Stimulated activated CD8-positive, alpha-beta memory T cell treated with anti-CD3 and anti-CD28 coated beads, Interleukin-7, amount 100 ng/mL, for 1 hour (primary cell): ENCODE measurements at places on chromosomes 3 and 15.

- no peak for DNase-seq
Measured at GRCh38 chr3:148089171-148089570, 608.5 kb upstream of the AGTR1 start.

DNA sequence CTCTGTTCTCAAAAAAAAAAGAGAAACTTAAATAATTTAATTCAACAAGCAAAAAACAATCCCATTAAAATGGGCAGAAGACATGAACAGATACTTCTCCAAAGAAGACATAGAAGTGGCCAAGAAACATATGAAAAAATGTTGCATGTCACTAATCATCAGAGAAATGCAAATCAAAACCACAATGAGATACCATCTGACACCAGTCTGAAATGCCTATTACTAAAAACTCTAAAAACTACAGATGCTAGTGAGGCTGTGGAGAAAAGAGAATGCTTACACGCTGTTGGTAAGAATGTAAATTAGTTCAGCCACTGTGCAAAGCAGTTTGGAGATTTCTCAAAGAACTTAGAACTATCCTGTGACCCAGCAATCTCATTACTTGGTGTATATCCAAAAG is 382.9 kb downstream of the OTOL1 start:
- DNase-seq = no peak

GRCh38 chr15:62783303-62783957 is 259.1 kb upstream of the TPM1 start:
- DNase-seq = no peak

GRCh38 chr3:44867421-44868111 is 5.9 kb downstream of the TMEM42 start:
- no peak for DNase-seq

GRCh38 chr3:196793246-196793645 is 53.6 kb downstream of the PAK2 start:
- DNase-seq = no peak

GRCh38 chr15:67405208-67406191 is 115.4 kb upstream of the C15orf61 start:
- DNase-seq = no peak

GRCh38 chr15:78216276-78217104 is 17.9 kb downstream of the ACSBG1 start:
- DNase-seq = no peak

GRCh38 chr15:71538181-71538580 is 272.2 kb upstream of the NR2E3 start:
- no peak for DNase-seq

DNA sequence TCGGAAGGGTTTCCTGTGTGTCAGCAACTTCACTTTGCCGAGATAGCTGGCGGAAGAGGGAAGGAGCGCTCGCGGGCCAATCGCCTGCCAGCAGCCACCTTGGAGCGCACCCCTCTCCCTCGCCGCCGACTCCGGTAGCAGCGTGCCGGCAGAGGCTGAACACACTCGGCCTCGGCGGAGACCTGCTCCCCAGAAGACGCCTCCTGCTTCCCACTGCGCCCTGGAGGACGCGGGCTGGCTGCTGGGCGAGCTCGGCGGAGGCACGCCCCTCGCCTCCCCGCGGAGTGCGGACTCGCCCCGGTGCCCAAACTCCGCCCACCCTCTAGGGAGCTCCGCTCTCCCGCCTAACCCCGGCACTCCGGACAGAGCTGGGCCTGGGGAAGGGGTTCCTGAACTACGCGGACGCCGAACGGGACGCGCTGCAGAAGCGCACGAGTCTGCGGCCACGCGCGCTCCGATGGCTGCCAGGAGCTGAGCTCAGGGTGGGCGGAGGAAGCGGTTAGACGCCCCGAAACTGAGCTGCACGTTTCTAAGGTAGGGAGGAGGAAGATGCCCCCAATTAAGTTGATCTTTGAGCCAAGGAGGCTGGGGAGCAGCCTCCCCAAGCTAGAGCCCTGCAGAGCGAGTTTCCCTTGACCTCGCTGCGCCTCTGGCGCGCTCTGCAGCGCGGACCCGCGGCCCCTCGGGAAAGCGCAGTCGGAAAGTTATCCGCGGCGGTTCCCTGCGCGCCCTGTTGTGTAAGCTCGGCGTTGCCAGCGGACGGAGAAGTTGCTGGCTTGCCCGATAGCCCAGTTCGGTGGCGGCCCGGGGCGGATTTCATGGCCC is at the start of gene P2RY1:
Gene P2RY1 (plus strand): TSS at position 356 of the 825 bp plus-strand sequence. CDS start 652 bp downstream, outside the sequence.
- no peak for DNase-seq

DNA sequence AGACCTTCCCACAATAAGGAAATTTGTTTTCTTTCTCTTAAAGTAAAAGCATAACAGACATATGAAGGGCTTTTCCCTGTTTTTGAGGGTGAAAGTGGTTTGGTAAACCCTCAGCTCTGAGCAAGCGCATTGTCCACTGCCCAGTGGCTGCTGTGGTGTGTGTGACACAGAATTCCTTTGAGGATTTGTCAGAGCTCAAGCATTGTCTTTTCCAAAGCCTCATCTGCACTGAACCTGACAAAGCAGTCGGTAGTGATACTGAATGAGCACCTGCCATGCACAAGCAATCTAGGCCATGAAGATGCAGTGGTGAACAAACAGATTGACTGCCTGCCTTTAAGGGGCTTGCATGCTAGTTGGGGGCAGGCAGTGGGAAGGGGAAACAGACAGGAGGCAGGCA is 128.3 kb downstream of the PLCL2 start:
- DNase-seq = no peak

- no peak for DNase-seq
Measured at GRCh38 chr3:71050538-71051258, 532.8 kb downstream of the FOXP1 start.

- DNase-seq = no peak
Measured at GRCh38 chr3:126896968-126897367, 85.9 kb upstream of the PLXNA1 start.

DNA sequence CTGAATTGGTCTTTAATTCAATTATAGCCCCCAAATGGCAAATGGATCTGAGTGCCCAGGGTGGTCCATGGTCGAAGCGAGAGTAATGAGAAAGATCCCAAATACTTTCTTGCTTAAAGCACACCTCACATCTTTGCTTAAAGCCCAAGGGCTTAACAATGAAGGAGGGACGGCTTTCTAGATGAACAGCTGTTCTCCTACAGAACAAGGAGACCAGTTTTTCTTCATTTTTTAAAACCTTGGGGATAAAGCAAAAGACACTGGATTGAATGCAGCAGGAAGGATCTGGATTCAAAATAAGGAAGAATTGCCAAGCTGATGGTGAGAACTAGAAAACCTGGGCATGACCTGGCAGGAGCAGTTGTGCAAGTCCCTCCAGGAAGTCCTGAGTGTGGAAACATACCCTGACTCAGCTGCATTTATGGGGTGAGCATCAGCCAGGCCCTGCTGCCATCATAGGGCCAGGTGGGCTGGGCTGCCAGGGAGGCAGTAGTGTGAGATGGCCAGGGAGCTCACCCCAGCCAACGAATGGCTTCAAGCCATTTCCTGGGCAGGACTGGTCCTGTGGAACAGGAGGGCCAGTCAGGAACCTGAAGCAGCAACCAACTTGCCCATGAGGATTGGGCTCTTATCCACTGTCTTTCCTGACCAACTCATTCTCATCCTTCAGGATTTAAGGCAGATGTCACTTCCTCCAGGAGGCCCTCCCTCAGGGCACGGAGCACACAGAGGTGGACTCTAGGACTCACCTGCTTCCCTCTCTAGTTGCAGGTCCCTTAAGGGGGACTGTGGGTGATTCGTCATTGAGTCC is 18.4 kb upstream of the RHCG start:
- DNase-seq = no peak

DNA sequence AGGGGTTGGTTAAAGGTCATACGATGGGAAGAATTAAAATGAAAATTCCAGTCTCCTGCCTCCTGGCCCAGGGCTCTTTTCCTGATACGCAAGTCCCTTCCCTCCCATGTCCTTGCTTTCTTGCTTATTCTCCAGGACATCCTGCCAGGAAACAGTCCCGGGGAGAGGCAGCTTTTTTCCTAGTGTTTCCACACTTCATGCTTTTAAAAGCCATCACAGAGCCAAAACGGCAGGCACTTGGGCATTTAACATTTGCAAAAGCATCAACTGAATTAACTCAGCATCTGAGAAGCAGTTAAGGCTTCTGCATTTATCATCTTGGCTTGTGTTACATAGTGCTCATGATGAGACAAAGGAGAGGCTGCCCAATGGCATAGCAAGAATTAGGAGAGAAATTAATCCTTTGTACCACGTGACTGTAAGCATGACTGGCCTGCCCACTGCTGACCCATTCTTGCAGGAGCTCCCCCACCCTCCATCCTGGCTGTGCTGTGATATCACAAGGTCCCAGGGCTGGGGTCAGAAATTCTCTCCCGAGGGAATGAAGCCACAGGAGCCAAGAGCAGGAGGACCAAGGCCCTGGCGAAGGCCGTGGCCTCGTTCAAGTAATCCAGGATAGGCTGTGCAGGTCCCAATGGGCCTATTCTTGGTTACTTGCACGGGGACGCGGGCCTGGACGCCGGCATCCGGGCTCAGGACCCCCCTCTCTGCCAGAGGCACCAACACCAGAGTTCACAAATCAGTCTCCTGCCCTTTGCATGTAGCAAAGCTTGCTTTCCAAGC is 21.6 kb upstream of the VILL start:
- no peak for DNase-seq

DNA sequence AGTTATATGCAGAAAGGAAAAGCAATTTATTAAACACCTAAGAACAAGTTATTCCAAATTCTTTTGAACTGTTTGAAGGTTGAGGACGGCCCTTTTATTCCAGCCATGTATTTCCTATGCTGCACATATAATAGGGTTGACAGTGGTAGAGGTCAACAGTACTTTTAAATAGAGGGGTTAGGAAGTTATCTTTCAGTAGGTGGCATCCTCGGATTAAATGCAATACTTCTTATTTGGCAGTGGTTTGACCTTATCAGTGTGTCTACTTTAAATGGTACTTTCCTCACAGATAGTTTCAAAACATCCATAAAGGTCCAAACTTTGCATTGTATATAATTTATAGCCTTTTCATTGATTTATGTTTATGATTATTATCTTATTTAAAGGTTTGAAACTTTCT is 558.7 kb downstream of the TUSC7 start:
- no peak for DNase-seq

GRCh38 chr3:50912746-50913145 is 238.0 kb downstream of the DOCK3 start:
- DNase-seq = no peak

DNA sequence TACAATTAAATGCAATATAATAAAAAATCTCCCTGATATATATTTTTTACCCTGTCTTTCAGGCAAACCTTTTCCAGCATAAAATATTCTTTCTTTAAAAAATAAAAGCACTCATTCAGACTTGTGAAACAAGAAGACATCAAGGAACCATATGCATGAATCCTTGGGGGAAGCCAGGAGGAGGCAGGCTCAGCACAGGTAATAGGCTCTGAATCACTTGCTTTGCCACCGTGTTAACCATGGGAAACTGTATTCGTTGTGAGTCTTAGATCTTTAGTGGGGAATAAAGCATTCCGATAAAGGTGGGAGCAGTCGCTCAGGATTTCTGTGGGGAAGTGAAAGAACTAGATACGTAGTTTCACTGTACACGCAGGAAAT is 42.4 kb downstream of the FBN1 start:
- DNase-seq = no peak

DNA sequence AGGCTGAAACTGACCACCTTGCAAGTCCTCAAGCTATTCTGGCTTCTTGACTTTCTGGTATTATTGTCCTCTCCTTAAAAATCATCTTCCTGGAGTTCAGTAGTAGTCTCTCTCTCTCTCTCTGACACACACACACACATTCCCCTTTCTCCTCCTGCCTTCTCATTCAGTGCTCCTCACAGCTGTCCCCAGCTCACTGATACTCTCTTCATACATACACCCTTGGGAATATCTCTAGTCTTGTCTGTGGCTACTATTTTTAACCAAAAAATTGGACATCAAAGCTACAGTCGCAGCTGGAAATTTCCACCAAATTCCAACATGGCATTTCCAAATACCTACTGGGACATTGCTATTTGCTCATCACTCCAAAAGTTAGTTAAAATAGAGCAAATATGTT is 178.9 kb downstream of the ECT2 start:
- DNase-seq = no peak

- DNase-seq = no peak
Measured at GRCh38 chr3:87197531-87197930, 29.6 kb upstream of the CHMP2B start.

DNA sequence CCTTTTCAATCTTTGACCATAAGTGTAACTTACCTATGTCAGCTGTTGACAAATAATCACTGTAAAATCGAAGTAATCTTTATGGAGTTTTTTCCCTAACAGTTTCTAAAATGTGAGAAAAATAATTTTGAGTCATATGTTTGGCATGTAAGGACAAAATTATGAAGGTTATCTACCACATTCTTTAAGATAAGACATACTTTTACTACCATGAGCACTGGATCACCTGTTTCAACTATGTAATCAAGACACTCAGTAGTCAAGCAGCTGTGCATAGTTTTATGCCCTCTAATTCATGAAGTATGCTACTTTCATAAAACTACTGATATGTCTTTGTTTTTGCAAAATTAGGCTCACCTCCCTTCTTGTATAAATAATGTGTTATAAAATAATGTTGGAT is 12.1 kb downstream of the FGF7 start:
- DNase-seq = no peak

DNA sequence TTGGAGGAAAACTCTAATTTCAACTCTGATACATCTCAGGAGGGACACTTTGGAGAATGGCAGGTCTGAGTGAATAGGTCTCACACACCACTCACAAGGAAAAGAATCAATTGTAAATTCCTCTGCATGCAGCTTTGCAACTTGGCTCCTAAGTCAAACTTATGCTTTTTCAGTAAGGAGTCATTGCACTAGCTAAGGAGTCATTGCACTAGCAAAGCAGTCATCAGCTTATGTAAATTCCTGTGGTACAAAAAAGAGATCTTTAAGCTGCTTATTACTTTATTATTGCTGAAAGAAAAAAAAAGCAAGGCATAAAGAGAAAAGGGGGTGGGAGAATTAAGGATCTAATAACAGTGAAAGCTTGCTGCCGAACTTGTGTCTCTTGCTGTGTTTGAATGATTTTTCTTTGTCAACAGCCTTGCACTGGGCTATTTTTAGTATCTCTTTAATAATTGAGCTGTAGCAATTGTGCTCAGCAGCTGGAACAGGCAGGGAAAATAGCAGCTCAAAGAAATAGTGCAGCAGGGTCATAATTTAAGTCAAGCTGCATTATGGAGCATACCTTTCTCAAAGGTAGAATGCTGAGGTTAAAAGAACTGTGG is 154.3 kb upstream of the ARPP21 start:
- DNase-seq = no peak

- DNase-seq = no peak
Measured at GRCh38 chr3:133477487-133477886, 77.6 kb downstream of the BFSP2 start.

- DNase-seq = no peak
Measured at GRCh38 chr15:72912121-72912520, 128.6 kb upstream of the ADPGK start.
